ENCODE measurements at places on chromosomes 5 and 9. TPM values are rescaled to one million over a fixed set of nuclear protein-coding genes. Genes with fewer than 3 reads are reported as not detected.
A peak's percentile ranks its signal among the peaks of the same experiment; 100 is the strongest.

CAVIN4 gene
- total RNA-seq = 0.16 TPM

- no peaks in the 10 kb centered on the region for H3K27me3 ChIP-seq
- H3K4me3 ChIP-seq = no peak overlapping the region
- no peak overlapping the region for H3K27ac ChIP-seq
- H3K4me1 ChIP-seq = no peaks in the 10 kb centered on the region
- DNase-seq = no peak
- no peaks in the 10 kb centered on the region for H3K36me3 ChIP-seq
Measured at GRCh38 chr9:101977614-101978210, 239.3 kb upstream of the GRIN3A start.

DNA sequence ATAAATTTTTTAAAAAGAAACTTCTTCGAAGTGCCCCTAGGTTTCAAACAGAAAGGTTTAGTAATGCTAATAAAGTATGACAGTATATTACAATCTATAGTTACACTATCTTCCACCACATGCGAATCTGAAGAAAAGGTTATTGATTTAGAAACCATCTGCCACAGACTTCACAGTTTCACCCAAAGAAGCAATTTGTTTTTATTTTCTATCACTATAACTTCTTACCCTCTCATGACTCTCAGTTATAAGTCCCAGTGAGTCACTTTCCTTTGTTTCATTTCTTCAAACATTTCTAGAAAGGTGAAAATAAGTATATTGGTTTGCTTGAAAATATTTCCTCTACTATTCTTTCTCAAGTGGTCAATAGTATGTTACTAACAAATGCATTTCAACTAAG, 93.6 kb downstream of the MCTP1 start:
- no peak for DNase-seq
- no peak overlapping the region for H3K4me3 ChIP-seq
- peaks cover 9% of the 10 kb centered on the region for H3K4me1 ChIP-seq
- H3K36me3 ChIP-seq = no peaks in the 10 kb centered on the region
- peaks cover 4% of the 10 kb centered on the region for H3K27me3 ChIP-seq

DNA sequence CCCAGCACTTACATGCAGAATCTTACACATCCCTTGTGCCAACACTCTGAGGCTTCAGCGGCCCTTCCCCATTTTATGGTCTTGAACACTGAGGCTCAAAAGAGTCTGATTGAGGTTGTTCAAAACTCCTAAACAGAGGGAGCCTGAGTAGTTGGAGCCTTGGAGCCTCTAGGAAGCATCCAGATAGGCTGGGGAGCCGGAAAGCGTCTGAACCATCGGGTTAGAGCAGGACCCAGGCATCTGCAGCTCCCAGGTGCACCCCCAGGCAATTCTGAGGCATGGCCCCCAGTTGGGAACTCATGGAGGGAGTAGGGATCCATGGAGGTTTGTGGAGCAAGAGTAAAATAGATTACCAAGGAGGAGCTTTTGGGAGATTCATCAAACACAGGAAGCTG, 3.8 kb downstream of the OLFML2A start:
- no peak overlapping the region for H3K27ac ChIP-seq
- no peak overlapping the region for H3K4me3 ChIP-seq
- DNase-seq = no peak
- H3K4me1 ChIP-seq = peaks cover 5% of the 10 kb centered on the region

- H3K36me3 ChIP-seq = peaks cover 6% of the 10 kb centered on the region
- H3K4me1 ChIP-seq = peaks cover 4% of the 10 kb centered on the region
- no peak for DNase-seq
- H3K27me3 ChIP-seq = no peaks in the 10 kb centered on the region
- H3K4me3 ChIP-seq = no peak overlapping the region
Measured at GRCh38 chr9:132048201-132048600, 31.5 kb downstream of the MED27 start.

GRCh38 chr5:38190111-38190510, 68.2 kb upstream of the EGFLAM start:
- DNase-seq = no peak
- no peak overlapping the region for H3K4me3 ChIP-seq
- peaks cover 23% of the 10 kb centered on the region for H3K27me3 ChIP-seq
- no peak overlapping the region for H3K27ac ChIP-seq
- peaks cover 4% of the 10 kb centered on the region for H3K4me1 ChIP-seq

DNA sequence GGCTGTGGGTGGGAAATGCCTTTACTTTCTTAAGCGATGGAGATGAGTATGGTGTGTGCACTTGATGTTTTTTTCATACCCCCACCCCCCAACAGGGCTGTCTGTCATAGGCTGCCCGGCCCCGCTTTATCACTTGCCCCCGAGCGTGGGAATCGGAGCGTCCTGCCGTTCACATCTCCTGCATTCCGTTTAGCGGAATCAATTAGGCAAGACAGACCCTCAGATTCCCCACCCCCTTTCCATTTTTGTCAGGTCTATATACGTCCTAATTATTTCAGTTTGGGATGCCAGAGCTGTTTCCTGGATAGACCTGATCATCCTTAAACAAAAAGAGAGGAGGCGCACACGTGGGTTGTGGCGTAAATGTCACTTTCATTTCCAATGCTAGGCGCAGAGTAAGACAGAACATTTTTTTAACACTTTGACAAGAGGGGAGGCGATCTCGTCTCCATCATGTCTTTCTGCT, 217.2 kb downstream of the MEF2C start:
- H3K27me3 ChIP-seq = peaks cover 75% of the 10 kb centered on the region
- peaks cover 32% of the 10 kb centered on the region for H3K4me1 ChIP-seq
- DNase-seq = no peak
- no peak overlapping the region for H3K4me3 ChIP-seq

GRCh38 chr5:141957367-141957996, 520 bp downstream of the PCDH12 start:
- peak overlapping the region; percentile 50 for H3K4me3 ChIP-seq
- H3K27me3 ChIP-seq = no peaks in the 10 kb centered on the region
- DNase-seq = no peak
- H3K36me3 ChIP-seq = no peaks in the 10 kb centered on the region
- H3K4me1 ChIP-seq = peaks cover 38% of the 10 kb centered on the region
- peak overlapping the region; percentile 58 for H3K27ac ChIP-seq

DNA sequence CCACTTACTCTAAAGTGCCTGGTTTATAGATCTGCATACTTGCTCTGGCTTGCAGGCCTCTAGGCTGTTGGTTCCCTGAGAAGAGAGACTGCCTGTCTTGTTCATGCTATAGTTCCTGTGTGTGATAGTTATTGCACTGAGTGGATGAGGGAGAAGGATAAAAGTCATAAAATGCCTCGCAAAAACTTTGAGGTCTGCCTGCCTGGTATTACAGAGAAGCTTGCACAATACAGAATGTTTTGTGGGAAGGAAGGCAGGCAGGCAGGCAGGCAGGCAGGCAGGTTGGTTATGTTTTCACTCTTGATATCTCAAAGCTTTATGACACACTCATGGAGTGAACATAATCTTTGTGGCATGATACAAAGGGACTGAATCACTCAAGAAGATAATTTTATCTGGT, 287.1 kb downstream of the SLIT3 start:
- peaks cover 9% of the 10 kb centered on the region for H3K27me3 ChIP-seq
- no peaks in the 10 kb centered on the region for H3K4me1 ChIP-seq
- H3K4me3 ChIP-seq = no peak overlapping the region
- no peak for DNase-seq

DNA sequence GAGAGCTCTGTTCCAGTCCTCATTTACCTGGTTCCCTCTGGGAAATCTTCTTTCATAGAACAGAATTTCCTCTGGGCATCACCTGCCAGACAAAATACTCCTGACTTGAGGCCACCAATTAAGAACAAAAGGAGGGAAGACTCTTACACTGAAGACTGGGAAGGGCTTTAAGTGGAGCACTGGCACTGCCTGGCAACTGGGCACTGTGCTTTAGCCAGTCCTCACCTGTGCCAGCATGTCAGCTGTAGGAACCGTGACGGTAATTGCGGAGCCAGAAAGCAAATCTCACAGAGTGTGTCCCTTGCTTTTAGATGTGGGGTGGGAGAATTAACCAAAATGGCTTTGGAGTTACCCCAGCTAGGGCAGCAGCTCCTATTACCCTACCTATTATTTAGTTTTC, 40.6 kb downstream of the FAM219A start:
- H3K4me1 ChIP-seq = no peaks in the 10 kb centered on the region
- no peaks in the 10 kb centered on the region for H3K36me3 ChIP-seq
- H3K27ac ChIP-seq = peak overlapping the region; percentile 19
- DNase-seq = no peak
- no peak overlapping the region for H3K4me3 ChIP-seq

- no peaks in the 10 kb centered on the region for H3K27me3 ChIP-seq
- H3K4me1 ChIP-seq = peaks cover 11% of the 10 kb centered on the region
- H3K27ac ChIP-seq = no peak overlapping the region
- no peak for DNase-seq
- no peaks in the 10 kb centered on the region for H3K36me3 ChIP-seq
- H3K4me3 ChIP-seq = no peak overlapping the region
Measured at GRCh38 chr5:151720215-151720614, 33.5 kb upstream of the SPARC start.

- H3K4me1 ChIP-seq = peaks cover 70% of the 10 kb centered on the region
- peak overlapping the region; percentile 94 for H3K27ac ChIP-seq
- DNase-seq = no peak
- H3K27me3 ChIP-seq = no peaks in the 10 kb centered on the region
Measured at GRCh38 chr5:59021286-59021673, 438.4 kb downstream of the RAB3C start.

- DNase-seq = no peak
- peak overlapping the region; percentile 85 for H3K27ac ChIP-seq
- H3K27me3 ChIP-seq = no peaks in the 10 kb centered on the region
- H3K4me1 ChIP-seq = peaks cover 49% of the 10 kb centered on the region
Measured at GRCh38 chr5:143340891-143341685, 62.4 kb downstream of the NR3C1 start.

DNA sequence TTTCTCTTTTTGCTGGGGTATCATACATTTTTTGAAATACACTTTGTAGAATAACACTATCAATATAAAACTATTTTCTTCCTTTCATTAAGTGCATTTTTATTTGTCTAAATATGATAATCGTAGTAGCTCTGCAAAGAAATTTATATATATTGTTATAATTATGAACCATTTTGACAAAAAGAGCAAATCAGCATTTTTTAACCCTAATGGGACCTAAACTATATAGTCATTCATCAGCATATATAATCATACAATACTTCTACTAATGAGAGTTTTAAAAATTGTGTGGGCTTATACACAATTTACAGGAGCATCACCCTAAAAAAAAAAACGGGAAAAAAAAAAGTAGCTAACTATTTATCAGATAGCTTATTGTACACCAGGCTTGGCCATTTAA, 329.7 kb upstream of the TYRP1 start:
- no peak for DNase-seq
- no peak overlapping the region for H3K4me3 ChIP-seq
- H3K36me3 ChIP-seq = no peaks in the 10 kb centered on the region

DNA sequence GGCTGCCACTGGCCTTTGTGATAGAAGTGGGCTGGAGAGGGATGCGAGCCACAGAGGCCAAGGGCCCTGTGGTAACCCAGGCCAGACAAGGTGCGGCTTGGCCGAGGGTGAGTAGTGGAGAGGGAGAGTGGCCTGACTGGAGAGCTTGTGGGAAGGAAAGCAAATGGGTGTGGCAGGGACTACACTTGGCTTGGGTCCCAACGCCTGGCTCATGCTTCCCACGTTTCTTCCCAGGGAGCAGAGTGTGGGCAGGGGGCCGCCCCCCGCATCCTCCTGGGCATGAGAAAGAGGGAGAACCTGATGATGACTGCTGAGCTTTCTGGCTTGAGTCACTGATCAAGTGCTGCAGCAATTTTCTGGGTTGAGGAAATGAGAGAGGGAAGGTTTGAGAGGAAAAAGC, 95.7 kb downstream of the ANKH start:
- peaks cover 11% of the 10 kb centered on the region for H3K36me3 ChIP-seq
- no peak overlapping the region for H3K4me3 ChIP-seq
- H3K4me1 ChIP-seq = peaks cover 23% of the 10 kb centered on the region

GRCh38 chr9:108543251-108543778, 312.5 kb downstream of the ACTL7B start:
- no peaks in the 10 kb centered on the region for H3K36me3 ChIP-seq
- no peak overlapping the region for H3K4me3 ChIP-seq
- no peaks in the 10 kb centered on the region for H3K4me1 ChIP-seq

DNA sequence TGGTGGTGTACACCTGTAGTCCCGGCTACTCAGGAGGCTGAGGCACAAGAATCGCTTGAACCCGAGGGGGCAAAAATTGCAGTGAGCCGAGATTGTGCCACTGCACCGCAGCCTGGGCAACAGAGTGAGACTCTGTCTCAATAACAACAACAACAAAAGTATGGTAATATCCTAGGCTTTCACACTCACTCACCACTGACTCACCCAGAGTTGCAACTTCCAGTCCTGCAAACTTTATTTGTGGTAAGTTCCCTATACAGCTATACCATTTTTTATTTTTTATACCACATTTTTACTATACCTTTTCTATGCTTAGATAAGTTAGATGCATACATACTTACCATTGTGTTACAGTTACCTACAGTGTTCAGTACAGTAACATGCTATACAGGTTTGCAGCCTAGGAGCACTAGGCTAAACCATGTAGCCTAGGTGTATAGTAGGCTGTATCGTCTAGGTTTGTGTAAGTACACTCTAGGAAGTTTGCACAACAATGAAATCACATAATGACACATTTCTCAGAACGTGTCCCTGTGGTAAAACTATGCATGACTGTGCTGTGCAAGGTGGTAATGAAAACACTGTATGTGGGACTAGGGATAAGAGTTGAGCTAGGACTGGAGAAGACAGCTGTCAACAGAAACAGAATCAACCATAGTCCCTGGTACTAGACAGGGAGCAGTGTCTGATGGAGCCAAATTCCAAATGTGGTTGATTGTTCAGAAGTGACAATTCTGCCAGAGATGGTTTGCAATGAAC, 109.5 kb upstream of the RAD23B start:
- DNase-seq = no peak
- no peak overlapping the region for H3K4me3 ChIP-seq
- no peak overlapping the region for H3K27ac ChIP-seq
- H3K27me3 ChIP-seq = peaks cover 10% of the 10 kb centered on the region
